Dermis blood vessel endothelial cell (primary cell): ENCODE measurements at places on chromosomes 1 and 21. TPM values are rescaled to one million over a fixed set of nuclear protein-coding genes. Genes with fewer than 3 reads are reported as not detected.
A peak's percentile ranks its signal among the peaks of the same experiment; 100 is the strongest.

GRCh38 chr1:40951943-40952743 lies 27.4 kb upstream of the CTPS1 start:
- DNase-seq: peak; percentile 74

GRCh38 chr1:96515925-96516324 lies 205.7 kb upstream of the PTBP2 start:
- DNase-seq: no peak

- DNase-seq: no peak
These were observed 38.0 kb upstream of the RWDD3 start for GRCh38 chr1:95196017-95196416.

NEGR1 gene
- under 0.01 and 1.3 TPM in 2 replicates for total RNA-seq

S100A3 gene
- 1.3 and 1.4 TPM in 2 replicates for total RNA-seq

CRB1 gene
- under 0.01 TPM in 1 of 2 replicates, not detected in the other for total RNA-seq
